IMR-90 (cell line): ENCODE measurements at places on chromosomes 16 and 17. TPM values are rescaled to one million over a fixed set of nuclear protein-coding genes. Genes with fewer than 3 reads are reported as not detected.
A peak's percentile ranks its signal among the peaks of the same experiment; 100 is the strongest.

DNA sequence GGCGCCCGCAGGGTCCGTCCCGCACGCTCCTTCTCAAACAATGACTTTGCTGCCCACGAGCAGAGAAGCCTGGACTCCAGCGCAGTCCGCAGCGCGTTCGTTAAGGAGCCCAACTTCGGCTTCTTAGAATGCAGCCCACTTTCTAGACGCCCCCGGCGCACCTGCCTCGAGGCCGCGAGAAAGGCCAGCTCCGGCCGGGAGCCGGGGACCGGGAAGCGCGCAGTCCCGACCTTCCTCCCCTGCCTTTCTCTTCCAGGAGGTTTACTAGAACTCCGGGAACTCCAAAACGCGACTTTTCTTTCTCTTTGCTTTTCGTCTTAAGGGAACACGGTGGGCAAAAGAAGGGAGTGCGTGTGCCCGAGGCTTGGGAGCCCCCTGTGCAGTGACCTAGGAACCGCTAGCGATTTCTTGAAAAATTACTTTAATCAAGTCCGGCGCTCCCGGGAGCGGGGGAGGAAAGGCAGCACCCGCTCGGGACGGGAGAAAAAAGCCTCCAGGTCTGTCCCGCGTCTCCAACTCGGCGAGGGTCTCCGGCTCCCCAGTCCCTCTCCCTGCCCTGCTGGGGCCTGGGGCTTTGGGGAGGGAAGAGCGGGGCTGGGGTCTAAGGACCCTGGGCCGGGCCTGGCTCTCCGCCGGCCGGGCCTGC lies 2.6 kb downstream of the HNF1B start:
- peak; percentile 20 for DNase-seq

GRCh38 chr16:87420026-87421002 lies 28.2 kb downstream of the MAP1LC3B start:
- DNase-seq: no peak

GRCh38 chr17:49414271-49414621 lies 436 bp downstream of the PHB1 start:
- DNase-seq: no peak

GRCh38 chr17:66675273-66675990 lies 159.5 kb upstream of the CACNG5 start:
- DNase-seq: no peak

- no peak for DNase-seq
Measured at GRCh38 chr17:19570544-19571062, 36.9 kb downstream of the SLC47A1 start.

DNA sequence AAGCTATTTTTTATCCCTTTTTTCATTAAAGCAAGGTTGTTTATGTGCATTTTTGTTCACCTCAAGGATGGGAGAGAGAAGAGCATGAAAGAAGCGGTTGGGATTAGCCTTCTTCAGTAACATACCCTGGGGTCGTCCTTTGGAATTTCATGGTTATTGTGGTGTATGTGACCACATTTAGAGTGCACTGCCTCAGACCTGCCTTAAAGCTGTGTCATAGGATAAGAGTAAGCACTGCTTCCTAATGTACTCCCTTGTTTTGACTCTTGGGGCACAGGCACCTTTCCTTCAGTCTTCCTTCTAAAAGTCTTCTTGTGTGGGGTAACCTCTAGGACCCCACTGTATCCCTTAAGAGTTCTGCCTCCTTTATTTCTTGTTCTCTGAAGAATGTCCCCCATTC lies 28.9 kb downstream of the TNRC6A start:
- peak; percentile 47 for DNase-seq

SCN4A gene
- polyA plus RNA-seq: not detected in 2 replicates

DNA sequence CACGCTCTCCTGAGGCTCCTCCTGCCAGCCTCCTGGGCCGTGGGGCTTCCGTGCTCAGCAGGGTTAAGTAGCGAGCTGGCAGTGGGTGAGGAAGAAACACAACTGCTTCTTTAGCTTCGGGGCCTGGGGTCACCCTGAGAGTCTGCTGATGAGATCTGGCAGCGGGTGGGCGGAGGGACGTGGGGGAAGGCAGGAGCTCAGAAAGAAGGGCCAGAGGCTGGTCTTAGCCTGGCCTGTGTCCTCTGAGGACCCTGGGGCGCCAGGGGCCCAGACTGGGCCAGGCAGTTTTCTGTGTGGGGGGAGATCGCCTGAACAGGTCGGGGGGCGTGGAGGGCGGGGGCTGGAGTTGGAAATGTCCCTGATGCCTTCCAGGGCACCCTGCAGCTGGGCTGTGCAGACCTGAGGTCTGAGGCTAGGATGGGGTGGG lies 97.8 kb upstream of the GSE1 start:
- DNase-seq: no peak

ZNF469 gene
- polyA plus RNA-seq: 13.3 and 16.4 TPM in 2 replicates

GRCh38 chr17:32385121-32385520 lies 35.2 kb downstream of the ZNF207 start:
- DNase-seq: no peak

DNA sequence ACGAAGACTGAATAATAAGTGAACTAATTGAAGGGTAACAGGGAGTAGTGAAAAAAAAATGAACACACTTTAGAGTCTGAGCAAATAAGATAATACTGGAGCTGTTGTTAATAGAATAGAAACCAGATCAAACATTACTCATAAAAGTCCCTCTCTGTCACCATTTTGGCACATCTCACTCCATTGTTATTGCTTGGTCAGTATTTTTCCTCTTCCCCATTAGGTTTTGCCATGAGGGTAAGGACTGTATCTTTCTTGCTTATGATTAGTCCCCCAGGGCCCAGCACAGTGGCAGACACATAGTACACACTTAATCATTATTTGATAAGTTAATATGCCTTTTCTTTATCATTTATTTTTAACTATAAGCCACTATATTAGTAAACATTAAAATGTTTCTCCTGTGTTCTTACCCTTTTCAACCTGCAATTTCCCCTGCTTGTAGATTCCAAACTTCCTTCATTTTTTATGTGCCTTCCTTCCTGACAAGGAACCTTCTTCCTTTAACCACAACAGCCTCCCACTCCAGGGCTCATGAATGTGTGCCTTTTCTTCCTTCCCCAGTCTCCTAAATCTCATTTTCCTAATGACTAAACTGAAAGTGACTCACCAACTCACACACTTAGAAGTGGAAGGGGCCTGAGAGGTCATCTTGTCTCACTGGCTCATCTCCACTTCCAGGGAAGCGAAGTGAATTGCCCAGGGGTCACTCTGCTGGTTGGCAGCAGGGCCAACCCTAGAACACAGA lies 88.2 kb upstream of the HAS3 start:
- peak; percentile 85 for DNase-seq

COX6A2 gene
- polyA plus RNA-seq: not detected in 2 replicates
